ENCODE measurements at places on chromosomes 13 and 19. TPM values are rescaled to one million over a fixed set of nuclear protein-coding genes. Genes with fewer than 3 reads are reported as not detected.

Gene S1PR5
- total RNA-seq = 0.38 TPM

DNA sequence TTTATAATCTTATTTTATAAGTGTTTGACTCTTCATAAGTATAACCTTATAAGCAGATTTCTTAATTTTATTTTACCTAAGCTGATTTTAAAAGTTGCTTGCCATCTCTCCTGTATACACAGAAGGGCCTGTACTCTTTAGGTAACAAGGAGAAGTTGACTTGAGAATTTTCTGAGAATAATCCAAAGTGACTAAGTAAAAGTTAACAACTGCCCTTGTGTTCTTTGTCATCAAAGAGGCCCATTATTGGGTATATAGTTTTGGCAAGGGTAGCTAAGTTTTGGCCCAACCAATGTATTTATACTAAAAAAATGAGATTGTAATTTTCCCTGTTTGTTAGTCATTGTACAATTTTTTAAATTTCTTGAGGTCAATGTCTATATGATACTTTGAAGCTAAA, 3.2 kb downstream of the LCP1 start:
- peaks cover 61% of the 10 kb centered on the region for H3K4me1 ChIP-seq
- no peak for DNase-seq
- no peaks in the 10 kb centered on the region for H3K36me3 ChIP-seq
- H3K27ac ChIP-seq = peak overlapping the region; percentile 88
- H3K4me3 ChIP-seq = peak overlapping the region; percentile 61

DNA sequence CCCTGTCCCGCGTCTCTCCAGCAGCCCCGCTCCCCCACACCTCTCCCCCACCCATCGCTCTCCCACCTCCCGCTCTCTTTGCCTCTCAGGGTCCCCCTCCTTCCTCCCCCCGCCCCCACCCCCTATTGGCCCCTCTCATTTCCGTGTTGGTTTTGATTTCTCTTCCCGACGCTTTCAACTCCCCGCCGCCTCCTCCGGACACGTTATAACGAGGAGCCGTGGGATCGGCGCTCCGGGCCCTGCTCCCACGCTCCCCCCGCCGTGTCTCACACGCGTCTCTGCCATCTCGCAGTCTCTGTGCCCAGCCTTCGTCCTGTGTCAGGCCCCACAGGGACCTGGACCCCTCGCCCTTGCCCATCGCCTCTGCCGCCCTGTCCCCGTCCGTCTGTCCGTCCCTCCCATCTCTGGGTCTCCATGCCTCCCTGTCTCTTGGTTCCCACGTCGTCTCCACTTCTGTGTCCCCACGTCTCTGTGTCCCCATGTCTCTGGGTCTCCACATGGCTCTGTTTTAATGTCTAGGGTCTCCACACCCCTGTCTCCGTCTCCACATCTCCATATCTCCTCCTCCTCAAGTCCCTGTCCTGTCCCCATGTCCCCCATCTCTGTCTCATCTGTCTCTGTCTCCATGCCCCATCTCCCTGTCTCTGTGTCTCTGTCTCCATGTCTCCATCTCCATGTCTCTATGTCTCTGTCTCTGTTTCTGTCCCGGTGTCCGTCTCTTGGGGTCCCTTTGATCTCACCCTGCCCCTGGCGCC, 13.1 kb downstream of the ERFL start:
- H3K36me3 ChIP-seq = no peaks in the 10 kb centered on the region
- H3K4me1 ChIP-seq = no peaks in the 10 kb centered on the region
- no peak overlapping the region for H3K27ac ChIP-seq
- peaks cover 83% of the 10 kb centered on the region for H3K27me3 ChIP-seq
- no peak for DNase-seq

GRCh38 chr19:6955082-6955481, 66.1 kb downstream of the MBD3L2B start:
- no peak for DNase-seq
- H3K4me3 ChIP-seq = no peak overlapping the region
- H3K4me1 ChIP-seq = no peaks in the 10 kb centered on the region
- H3K27me3 ChIP-seq = no peaks in the 10 kb centered on the region

DNA sequence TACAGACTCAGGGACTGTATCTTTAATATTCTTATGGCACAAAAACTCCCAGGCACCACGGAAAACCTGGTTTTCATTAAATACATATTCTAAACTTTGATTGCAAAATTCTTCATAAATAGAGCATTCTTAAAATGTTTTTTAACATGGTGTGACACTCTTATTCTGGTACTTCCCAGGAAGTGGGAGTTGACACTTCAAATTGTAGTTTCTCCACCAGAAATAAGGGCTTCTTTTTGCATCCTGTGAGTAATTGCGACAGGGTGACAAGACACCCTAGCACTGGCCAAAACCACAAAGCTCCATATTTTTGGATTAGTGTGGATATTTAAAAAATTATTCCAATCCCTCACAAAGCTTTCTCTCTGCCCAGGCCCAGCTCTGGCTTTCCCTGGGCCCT, 43.6 kb upstream of the MTIF3 start:
- no peak overlapping the region for H3K4me3 ChIP-seq
- no peak for DNase-seq
- H3K36me3 ChIP-seq = no peaks in the 10 kb centered on the region
- no peaks in the 10 kb centered on the region for H3K27me3 ChIP-seq

Gene RNF225
- not detected for total RNA-seq

DNA sequence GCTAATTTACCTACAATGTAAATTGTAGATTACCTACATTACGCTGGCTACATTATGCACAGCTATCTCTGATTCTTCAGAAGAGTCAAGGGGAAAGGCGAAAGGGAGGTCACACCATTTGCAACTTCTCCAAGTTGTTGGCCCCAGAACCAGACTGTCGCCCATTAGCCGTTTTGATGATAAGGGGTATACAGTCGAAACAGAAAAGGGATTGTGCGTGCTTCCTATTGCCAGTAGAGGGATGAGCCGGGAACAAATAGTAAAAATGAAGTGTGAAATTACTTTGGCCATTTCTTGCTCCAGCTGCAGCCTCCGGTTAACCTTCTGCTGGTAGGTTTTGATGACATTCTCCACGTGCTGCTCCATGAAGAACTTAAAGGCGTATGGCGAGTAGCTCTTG, 73.8 kb downstream of the LATS2 start:
- no peaks in the 10 kb centered on the region for H3K4me1 ChIP-seq
- no peak overlapping the region for H3K27ac ChIP-seq
- no peak for DNase-seq
- no peaks in the 10 kb centered on the region for H3K27me3 ChIP-seq
- H3K36me3 ChIP-seq = peaks cover 58% of the 10 kb centered on the region
- H3K4me3 ChIP-seq = no peak overlapping the region

Gene FFAR2
- total RNA-seq = 0.54 TPM

Gene ZNF836
- 6.5 TPM for total RNA-seq

DNA sequence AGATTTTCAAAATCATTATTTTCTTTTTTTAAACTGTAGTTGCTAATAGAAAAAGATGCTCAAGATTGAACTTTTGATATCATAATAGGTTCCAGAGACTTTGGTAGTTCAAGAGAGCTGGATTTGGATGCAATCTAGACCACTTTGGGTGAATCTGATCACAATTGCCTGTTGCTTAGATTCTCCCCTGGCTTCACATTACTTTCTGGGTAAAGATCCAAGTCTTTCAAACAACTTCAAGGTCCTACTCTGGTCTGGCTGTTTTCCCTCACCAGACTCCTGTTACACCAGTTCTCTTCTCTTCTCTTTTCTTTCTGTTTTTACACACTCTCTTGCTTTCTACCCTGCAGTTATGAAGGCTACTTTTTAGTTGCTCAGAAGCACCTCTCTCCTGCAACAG, 7.4 kb upstream of the SPRY2 start:
- H3K36me3 ChIP-seq = no peaks in the 10 kb centered on the region
- H3K27me3 ChIP-seq = no peaks in the 10 kb centered on the region
- peaks cover 16% of the 10 kb centered on the region for H3K4me1 ChIP-seq
- no peak overlapping the region for H3K27ac ChIP-seq

Gene GPR183
- total RNA-seq = 2.9 TPM

GRCh38 chr13:78160793-78161192, 242.2 kb upstream of the EDNRB start:
- H3K36me3 ChIP-seq = no peaks in the 10 kb centered on the region
- no peak overlapping the region for H3K27ac ChIP-seq
- no peak for DNase-seq
- no peaks in the 10 kb centered on the region for H3K27me3 ChIP-seq
- H3K4me3 ChIP-seq = no peak overlapping the region

GRCh38 chr19:42253245-42254088, 1.5 kb downstream of the ERF start:
- peak; percentile 68 for DNase-seq
- peaks cover 19% of the 10 kb centered on the region for H3K36me3 ChIP-seq

- peaks cover 61% of the 10 kb centered on the region for H3K4me1 ChIP-seq
- H3K36me3 ChIP-seq = no peaks in the 10 kb centered on the region
- peak; percentile 93 for DNase-seq
Measured at GRCh38 chr19:17305517-17306284, at the start of gene MRPL34. Gene MRPL34, plus strand, starts transcription at chr19:17305872. Its CDS starts 21 bp downstream, at chr19:17305893.

Gene IZUMO2
- not detected for total RNA-seq

All from heart right ventricle (tissue), 16 donors.